Kidney (tissue), 22 donors: ENCODE measurements at places on chromosomes 3 and 15.

DNA sequence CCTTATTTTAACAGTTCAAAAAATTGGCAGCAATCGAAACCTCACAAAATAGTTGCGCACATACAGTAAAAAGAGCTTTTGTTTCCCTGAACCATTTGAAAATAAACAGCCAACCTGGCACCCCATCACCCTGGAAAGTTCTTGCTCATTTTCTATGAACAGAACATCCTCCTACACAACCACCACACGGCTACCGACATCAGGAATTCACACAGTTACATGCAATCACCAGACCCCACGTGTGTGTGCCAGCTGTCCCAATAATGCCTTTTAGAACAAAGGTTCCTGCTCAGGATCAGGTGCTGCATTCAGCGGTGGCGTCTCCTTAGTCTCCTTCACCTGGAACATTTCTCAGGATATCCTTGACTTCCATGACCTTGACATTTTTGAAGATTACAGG, 186.5 kb downstream of the KLF13 start:
- no peak for DNase-seq

DNA sequence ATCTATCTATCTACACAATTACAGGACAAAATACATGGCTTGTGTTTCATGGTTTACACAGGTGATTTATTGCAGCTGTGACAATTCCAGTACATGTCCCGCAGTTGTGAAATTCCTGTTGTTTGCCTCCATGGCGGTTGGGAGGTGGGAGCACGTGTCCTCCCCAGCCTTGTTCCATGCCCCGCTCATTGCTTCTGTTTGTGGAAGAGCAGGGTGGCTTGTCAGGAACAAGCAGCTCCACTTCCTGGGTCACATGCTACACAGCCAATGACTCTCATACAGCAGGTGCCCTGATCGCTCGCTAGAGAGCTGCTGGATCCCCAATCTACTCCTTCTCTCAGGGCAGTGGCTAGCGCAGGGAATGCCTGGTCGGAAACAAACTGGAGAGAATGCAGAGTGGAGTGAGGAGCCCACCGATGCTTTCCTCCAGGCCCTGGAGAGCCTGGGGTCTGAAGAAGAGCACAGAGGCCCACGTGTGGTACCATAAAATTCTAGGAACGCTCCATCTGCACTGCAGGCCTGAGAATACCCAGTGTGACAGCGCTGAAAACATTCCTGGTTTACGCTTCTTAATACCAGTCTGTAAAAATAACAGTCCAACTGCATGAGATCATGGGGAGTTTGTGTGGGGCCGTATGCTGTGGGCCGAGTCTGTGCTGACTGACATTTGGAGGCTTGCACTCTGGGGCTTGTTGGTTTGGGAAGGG, 270.6 kb upstream of the RGMA start:
- no peak for DNase-seq

DNA sequence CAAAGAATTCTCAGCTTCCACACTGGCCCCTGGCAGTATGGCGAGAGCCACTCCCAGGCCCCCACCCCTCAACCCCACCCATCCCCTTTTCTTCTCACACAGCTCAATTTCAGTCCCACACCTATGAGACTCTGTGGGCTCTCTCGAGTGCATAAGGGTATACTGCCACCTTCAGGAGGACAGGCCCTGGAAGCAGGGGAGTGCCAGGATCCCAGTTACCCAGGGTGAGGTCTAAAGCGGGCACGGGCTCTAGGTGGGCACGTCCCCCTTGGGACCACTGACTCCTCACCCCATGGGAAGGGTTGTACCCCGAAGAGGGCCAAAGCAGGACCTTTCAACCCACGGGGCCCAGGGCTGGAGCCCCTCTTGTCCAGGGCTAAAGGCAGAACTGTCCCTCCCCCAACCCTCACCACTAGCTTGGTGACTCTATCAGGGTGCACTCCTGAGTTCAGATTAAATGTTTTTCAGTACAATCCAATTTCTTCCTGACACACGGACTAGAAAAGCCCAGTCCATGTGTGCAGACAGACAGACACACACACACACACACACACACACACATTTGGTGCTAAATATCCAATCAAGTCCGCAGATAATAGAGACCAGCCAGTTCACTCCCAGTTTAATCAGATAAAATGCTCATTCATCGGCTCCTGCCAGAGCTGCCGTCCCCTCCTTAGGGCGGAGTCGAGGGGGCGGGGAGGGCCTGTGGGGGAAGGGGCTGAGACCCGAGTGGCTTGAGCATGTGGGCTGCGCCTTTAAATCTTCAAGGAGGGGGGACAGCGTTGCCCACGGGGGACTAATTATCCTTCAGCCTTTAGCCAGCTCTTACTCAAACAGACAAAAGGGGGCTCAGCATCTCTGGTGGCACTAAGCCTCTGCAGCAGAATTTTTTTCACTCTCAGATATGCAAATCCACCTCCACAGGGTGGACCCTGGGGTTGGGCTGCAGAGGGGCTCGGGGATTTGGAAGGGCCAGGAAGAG, 59.3 kb downstream of the CYP11A1 start:
- peak; percentile 78 for DNase-seq

DNA sequence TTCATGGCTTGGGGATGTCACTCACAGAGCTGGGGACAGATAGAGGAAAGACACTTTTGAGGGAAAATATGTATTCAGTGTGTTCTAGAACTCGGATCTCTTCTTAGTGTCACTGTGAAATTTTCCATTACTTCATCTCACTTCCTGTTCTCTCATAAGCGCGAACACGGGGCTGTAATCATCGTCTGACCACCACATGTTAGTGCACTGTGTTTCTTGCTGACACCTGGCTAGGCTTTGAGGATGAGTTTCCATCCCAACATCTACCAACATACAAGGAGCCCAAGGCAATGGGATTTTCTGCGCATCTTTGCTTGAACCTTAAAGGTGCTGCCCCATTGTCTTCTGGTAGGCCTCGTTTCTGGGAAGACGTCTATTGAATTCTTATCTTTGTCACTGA, 84.0 kb downstream of the LIPC start:
- no peak for DNase-seq

DNA sequence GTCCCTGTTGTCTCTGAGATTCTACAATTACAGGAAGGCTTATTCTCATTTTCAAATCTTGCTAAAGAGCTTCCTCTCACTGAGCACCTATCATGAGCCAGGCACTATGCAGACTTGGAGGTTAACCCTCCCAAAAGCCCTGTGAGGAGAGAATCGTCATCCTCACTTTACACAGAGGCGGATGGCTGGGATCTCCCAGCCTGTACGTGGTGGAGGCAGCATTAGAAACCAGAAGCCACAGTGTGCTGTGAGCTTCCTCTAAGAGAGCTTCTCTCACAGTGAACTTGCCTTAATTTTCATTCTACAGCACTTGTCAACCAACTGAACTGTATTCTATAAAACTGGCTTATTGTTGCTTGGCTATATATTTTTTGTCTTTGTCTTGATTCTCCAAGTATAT, 6.1 kb upstream of the DGKG start:
- DNase-seq: no peak

DNA sequence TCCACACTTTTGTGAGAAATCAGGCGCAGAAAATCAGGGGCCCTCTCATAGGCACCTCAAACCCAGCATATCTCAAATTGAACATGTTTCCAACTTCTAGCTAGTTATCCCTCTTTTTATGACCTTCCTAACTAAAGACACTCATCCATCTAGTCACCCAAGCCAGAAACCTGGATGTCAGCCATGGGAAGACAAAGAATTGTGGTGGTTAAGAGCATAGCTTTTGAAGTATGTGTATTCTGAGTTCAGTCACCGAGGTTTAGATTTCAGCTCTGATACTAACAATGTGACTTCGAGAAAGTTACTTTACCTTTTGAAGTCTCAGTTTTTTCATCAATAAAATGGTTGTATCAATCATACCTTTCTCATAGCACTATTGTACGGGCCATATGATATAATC, 495.5 kb downstream of the NLGN1 start:
- no peak for DNase-seq

- DNase-seq: no peak
Measured at GRCh38 chr3:142035308-142035922, 113.9 kb downstream of the TFDP2 start.

DNA sequence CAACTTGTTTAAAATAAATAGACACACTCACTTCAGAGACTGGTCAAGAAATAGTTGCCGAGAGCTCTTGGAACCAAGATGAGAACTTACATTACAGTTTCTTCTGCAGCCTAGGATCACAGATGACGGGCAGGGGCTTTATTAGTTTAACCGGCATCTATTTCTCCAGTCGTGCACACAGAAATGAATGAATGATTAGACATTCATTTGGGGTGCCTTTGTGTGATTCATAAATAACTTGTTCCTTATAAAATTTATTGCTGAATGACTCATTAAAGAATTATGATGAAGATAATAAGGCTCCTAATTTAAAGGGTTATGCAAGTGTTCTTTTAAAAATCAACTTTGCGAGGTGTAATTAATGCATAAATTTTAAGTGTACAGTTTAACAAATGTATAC, 20.8 kb downstream of the NFKBIZ start:
- DNase-seq: no peak

DNA sequence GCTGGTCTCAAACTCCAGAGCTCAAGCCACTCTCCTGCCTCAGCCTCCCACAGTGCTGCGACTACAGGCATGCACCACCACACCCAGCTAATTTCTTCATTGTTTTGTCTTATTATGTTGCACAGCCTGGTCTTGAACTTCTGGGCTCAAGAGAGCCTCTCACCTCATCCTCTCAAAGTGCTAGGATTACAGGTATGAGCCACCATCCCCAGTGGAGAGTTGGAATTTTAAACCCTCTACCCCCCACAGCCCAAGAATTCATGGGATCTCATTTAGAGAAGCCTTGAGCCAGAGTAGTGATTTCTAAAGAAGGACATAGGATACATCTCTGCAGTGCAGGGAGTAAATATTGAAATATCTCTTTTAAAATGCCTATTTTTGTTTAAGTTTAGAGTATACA, 221.1 kb downstream of the CACNA2D3 start:
- DNase-seq: no peak

GRCh38 chr15:36499412-36500389, 79.7 kb upstream of the CDIN1 start:
- DNase-seq: peak; percentile 58

GRCh38 chr15:62068810-62069167, 2.0 kb downstream of the C2CD4A start:
- no peak for DNase-seq

DNA sequence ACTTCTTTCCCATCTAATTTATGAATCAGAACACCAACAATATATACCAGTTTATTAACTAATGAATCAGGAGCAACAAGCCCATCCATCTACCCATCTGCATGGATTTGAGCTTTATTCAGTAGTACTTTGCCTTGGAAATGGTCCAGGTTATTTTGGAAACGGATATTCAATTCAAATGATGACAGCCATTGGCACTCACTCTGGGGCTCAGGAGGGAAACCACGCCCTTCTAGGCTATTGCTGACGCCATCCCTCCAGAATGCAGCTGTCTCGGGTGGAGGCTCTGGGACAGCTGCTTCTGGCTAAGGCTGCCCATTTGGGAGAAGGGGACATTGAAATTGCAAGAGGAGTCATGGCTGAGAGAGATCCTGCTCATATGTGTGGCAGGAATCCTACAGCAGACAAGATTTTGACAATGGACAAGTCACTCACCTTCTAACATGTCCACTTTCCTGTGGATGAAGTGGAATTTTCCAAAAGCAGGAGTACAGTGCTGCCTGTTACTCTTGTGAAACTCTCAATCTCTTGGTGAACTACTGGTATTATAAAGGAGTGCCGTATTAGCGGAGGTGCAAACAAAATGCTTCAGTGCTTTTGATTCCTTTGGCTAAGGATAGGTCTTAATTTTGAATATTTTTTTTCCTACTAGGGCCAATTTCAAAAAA, 29.3 kb upstream of the TRAK1 start:
- DNase-seq: peak; percentile 87

- DNase-seq: no peak
Measured at GRCh38 chr15:66409565-66410108, 22.9 kb downstream of the MAP2K1 start.

DNA sequence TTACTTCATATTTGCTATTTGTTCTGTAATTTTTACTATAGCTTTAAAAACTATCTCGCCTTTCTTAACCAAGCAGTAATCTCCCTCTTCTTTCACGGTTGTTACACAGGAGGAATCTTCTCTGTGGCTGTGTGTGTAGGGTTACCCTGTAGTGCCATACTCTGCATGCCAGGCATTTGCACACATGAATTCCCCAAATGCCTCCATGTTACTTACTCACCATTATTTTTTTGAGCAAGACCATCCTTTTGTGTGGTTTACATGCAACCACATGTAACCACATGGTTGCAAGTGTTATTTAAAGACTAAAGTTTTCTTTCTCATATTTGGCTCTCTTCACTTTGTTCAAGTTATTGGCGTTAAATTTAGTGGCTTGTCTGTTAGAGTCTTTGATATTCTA, 45.5 kb downstream of the HPS3 start:
- DNase-seq: no peak

- no peak for DNase-seq
Measured at GRCh38 chr15:50330921-50331320, 24.1 kb downstream of the GABPB1 start.

DNA sequence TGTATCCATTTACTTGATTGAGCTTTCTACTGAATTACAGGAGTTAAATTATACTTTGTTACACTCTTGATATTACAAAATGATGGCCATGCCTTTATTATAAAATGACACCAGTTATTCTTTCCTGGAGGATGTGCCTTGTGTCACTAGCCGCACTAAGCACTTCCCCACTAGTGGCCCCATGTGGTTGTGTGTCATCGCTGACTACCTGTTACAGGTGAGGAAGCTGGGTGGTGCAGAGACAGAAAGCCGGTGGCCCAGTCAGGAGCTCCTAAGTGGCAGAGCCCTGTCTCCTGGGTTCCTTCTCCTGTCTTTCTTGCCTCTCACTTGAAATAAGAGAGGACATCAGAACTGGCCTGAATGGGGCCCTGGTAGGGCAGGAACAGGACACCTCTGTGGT, 96.8 kb downstream of the IGF1R start:
- DNase-seq: no peak

GRCh38 chr3:128311441-128311844, 155.2 kb downstream of the DNAJB8 start:
- DNase-seq: no peak

GRCh38 chr3:140205598-140205997, 270.6 kb downstream of the CLSTN2 start:
- no peak for DNase-seq

DNA sequence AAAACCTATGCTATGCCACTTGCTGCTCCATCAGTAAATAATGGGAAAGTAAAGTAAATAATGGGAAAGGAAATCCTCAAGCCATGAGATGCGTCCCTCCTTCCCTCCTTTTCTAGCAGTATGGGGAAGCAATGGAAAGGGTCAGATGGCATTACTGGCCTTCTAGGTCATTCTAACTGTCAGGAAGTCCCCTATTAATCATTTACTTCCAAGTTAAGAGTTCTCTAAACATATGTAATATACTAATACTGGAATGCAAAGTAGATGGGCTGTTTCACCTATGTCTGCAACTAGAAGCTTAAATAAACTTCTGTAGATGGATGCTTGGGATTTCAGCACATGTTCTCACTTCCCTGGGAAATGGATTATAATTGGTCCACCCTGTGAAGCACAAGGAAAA, 55.9 kb downstream of the MDFIC2 start:
- DNase-seq: no peak

GRCh38 chr3:157100096-157100477, 59.9 kb downstream of the CCNL1 start:
- DNase-seq: no peak
